ENCODE measurements at places on chromosomes 5 and 9.
A peak's percentile ranks its signal among the peaks of the same experiment; 100 is the strongest.

GRCh38 chr9:135948446-135948845, 12.7 kb downstream of the UBAC1 start:
- DNase-seq: no peak

DNA sequence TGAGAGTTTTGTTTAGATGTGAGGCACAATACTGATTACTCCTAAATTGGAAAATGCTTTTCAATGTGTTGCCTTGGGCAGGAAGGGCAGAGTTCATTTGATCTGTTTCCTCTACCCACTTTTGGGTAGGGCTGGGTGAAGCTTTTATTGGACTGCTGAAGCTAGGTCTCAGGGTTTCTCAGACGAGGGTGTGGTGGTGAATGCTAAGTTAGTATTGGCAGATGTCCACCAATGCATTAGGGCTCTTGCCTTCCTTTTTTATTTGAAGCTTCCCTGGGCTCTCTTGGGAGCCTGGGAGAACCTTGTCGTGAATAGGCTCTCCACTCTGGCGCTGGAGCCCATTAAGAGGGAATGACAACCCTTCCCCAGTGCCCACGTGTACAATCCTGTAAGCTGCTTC, 23.1 kb downstream of the SPTAN1 start:
- peak; percentile 26 for DNase-seq

DNA sequence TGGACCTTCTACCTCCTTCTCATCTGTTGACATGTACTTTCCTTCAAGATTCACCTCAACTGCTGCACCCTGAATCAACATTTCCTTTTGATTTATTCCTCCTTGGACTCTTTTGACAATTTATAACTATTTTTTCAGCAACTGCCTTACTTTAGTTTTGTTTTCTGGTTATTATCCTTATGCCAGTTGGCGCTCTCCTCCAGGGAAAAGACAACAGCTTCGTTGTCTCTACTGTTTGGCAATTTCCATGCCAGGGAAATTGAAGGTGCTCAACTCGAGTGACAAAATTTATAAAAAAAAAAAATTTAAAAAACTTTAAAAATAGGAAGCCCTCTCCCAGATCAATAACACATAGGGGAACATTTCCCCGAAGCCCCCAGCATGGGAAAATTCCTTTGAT, 549.2 kb upstream of the DMAC1 start:
- DNase-seq: no peak

- DNase-seq: no peak
Measured at GRCh38 chr5:82745016-82745415, 332.2 kb downstream of the TMEM167A start.

DNA sequence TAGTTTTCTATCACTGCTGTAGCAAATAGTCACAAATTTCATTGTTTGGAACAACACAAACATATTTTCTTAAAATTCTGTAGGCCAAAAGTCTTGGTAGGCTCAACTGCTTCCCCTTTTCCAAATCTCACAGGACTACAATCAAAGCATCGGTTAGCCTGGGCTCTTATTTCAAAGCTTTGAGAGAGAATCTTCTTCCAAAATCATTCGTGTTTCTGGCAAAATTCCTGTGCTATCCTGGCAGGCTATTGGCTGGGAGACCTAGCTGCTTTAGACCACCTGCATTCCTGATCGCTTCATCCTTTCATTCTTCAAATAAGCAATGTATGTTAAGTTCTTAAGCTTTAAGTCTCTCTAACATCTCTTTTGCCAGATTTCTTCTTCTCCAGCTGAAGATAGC, 629.8 kb upstream of the CDH18 start:
- DNase-seq: no peak

GRCh38 chr9:85062385-85063022, 393.0 kb downstream of the NTRK2 start:
- DNase-seq: no peak

Measured in fibroblast of pulmonary artery (primary cell).